ENCODE measurements at places on chromosomes 5 and 9. TPM values are rescaled to one million over a fixed set of nuclear protein-coding genes. Genes with fewer than 3 reads are reported as not detected.

The CANX gene
- 343 TPM for total RNA-seq

The SLC24A2 gene
- not detected for total RNA-seq

The PRSS3 gene
- total RNA-seq: 8.8 TPM

The CER1 gene
- not detected for total RNA-seq

The TMEM171 gene
- 4.6 TPM for total RNA-seq

The RABEPK gene
- 35.5 TPM for total RNA-seq

The GNA14 gene
- total RNA-seq: not detected

The PCDHA1 gene
- 0.08 TPM for total RNA-seq

The ACOT12 gene
- total RNA-seq: 0.08 TPM

The ARHGEF28 gene
- total RNA-seq: 11.0 TPM

The RIGI gene
- total RNA-seq: 2.6 TPM

The FSD1L gene
- 5.1 TPM for total RNA-seq

The GDNF gene
- 0.05 TPM for total RNA-seq

The DRD1 gene
- 0.07 TPM for total RNA-seq

The TMC1 gene
- not detected for total RNA-seq

The GFPT2 gene
- 62.3 TPM for total RNA-seq

The CORO2A gene
- 1.6 TPM for total RNA-seq

The UGT3A2 gene
- total RNA-seq: not detected

The MIER3 gene
- 13.0 TPM for total RNA-seq

The TUSC1 gene
- total RNA-seq: 6.7 TPM

The TEX48 gene
- total RNA-seq: not detected

The PCDHA11 gene
- 0.07 TPM for total RNA-seq

The ANKRD18B gene
- total RNA-seq: 4.0 TPM

The FOXD4L3 gene
- total RNA-seq: not detected

The CSF1R gene
- total RNA-seq: 0.35 TPM

The STXBP1 gene
- 13.6 TPM for total RNA-seq

The BTNL8 gene
- not detected for total RNA-seq

The DBH gene
- not detected for total RNA-seq

The PCDHB16 gene
- total RNA-seq: 0.05 TPM

The GDA gene
- total RNA-seq: 1.0 TPM

The COL15A1 gene
- total RNA-seq: 0.49 TPM

The ALDH1A1 gene
- total RNA-seq: 5,648 TPM

The CD74 gene
- total RNA-seq: not detected

The NXNL2 gene
- total RNA-seq: 0.52 TPM

The PCDHGC3 gene
- 6.6 TPM for total RNA-seq

The PCDHGB2 gene
- total RNA-seq: 0.11 TPM

The SLC22A5 gene
- 68.9 TPM for total RNA-seq

The TUT7 gene
- 18.0 TPM for total RNA-seq

The ECM2 gene
- 0.11 TPM for total RNA-seq

The TERT gene
- 2.7 TPM for total RNA-seq

The WNT8A gene
- total RNA-seq: not detected

The GRIN1 gene
- total RNA-seq: 0.21 TPM
